NCI-H2171 treated with DMSO at 0.1 percent for 48 hours (cell line): ENCODE measurements at places on chromosomes 4 and X.

- peak; percentile 86 for DNase-seq
Observed at GRCh38 chr4:137703195-137703594, 170.9 kb upstream of the PCDH18 start.

- DNase-seq = no peak
Observed at GRCh38 chr4:26074712-26075430, 160.9 kb downstream of the SMIM20 start.

DNA sequence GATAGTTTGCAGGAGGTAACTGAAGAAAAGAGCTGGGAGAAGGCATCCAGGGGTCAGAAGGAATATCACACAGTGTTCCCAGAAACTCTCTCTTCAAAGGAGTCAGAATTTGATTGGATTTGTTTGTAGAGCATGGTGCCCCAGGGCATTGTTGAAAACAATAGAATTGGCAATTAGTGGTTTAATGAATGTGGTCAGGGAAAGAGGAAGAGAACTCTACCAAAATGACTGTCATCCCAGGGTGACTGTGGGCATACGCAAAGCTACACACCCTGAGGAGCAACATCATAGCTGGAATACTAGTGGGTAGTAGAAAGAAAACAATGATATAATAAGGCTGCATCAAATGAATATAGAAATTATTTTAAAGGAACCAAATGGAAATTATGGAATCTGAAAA, 21.5 kb downstream of the TNIP2 start:
- no peak for DNase-seq

GRCh38 chr4:181538431-181538830, 704.8 kb upstream of the TENM3 start:
- no peak for DNase-seq
